Ovary (tissue), 10 donors: ENCODE measurements at places on chromosomes 7 and 10. TPM values are rescaled to one million over a fixed set of nuclear protein-coding genes. Genes with fewer than 3 reads are reported as not detected.

Gene MASTL
- 5.2 TPM for total RNA-seq

Gene ALOX5
- total RNA-seq = 10.8 TPM

Gene KCNH2
- total RNA-seq = 10.4 TPM

Gene BTBD16
- total RNA-seq = 0.42 TPM

Gene SAMD9
- 6.8 TPM for total RNA-seq

- peak; percentile 80 for DNase-seq
Observed at GRCh38 chr7:112422842-112423496, 27.3 kb upstream of the IFRD1 start.

GRCh38 chr7:48299580-48300169, 128.4 kb downstream of the ABCA13 start:
- DNase-seq = peak; percentile 63

GRCh38 chr10:68684413-68684812, 36.6 kb upstream of the CCAR1 start:
- DNase-seq = no peak

DNA sequence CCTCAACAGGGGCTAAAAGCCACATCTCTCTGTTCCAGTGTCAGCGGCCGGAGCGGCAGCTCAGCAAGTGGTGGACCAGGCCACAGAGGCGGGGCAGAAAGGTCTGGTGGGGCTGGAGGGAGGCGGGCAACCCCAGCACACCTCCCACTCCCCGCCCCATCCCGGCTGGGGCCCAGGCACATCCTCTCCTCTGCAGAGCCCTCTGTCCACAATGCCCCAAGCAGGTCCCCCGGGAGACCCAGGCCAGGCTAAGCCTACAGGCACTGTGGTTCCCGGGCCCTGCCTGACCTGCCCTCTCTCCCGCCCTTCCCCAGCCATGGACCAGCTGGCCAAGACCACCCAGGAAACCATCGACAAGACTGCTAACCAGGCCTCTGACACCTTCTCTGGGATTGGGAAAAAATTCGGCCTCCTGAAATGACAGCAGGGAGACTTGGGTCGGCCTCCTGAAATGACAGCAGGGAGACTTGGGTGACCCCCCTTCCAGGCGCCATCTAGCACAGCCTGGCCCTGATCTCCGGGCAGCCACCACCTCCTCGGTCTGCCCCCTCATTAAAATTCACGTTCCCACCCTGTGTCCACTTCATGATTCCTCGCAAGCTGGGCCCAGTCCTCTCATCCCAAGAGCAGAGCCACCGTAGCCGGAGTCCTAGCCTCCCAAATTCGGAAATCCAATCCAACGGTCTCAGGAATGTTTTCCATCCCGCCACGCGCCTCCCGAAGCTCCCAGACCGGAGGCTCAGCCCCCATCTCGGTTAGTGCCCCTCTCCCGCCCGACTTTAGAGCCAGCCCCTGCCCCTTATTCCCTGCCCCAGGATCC, 2.1 kb downstream of the ADIRF start:
- DNase-seq = peak; percentile 87

GRCh38 chr7:110442381-110442837, 648.5 kb upstream of the LRRN3 start:
- no peak for DNase-seq

- no peak for DNase-seq
Observed at GRCh38 chr10:43955978-43956377, 307.3 kb upstream of the ZNF32 start.

- no peak for DNase-seq
Observed at GRCh38 chr10:110499796-110500514, 2.2 kb downstream of the DUSP5 start.

DNA sequence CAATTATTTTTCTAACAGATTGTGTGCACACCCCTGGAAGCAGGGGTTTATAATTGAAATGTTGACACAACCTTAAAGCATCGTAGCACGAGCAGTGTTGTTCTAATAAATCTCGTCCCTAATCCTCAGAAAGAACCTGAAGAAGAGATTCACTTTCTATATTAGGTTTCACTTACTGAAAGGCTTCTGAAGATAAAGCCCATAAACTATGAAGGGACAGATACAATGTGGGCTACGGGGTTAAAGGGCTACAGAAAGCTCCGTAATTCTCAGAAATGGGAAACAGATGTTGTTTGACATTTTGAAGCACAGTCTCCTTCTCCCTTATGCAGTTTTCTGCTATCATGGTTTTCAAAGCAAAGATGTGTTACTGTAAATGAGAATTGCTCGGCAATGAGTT, 479.6 kb downstream of the GATA3 start:
- DNase-seq = no peak

- no peak for DNase-seq
Observed at GRCh38 chr7:148545172-148545571, 45.4 kb upstream of the C7orf33 start.

DNA sequence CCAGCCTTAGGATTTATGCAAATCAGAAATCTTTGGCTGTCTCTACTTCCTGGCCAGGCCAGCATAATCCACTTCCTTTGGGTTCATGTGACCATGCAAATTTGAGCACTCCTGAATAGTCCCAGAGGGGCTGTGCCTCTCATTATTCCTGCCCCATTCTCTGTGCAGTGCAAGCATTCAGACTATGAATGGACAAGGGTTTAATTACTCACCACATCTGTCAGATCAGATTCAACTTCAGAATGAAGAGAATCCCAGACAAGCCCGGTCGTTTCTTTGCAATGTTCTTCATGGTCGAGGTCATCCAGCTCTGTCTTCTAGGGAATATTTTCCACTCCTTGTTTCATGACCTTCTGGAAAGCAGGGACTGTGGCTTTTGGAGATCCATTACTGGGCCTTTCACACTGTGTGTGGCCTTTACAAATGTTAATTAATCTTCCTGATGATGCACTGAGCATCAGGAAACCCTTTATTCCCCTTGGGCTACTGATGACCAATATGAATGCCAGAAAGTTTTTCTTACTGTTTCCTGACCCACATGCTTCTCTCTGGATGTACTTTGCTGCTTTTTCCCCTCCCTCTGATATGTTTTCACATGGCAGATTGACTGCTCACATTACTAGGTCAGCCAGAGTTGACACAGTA, 217.6 kb upstream of the TCF7L2 start:
- DNase-seq = no peak

DNA sequence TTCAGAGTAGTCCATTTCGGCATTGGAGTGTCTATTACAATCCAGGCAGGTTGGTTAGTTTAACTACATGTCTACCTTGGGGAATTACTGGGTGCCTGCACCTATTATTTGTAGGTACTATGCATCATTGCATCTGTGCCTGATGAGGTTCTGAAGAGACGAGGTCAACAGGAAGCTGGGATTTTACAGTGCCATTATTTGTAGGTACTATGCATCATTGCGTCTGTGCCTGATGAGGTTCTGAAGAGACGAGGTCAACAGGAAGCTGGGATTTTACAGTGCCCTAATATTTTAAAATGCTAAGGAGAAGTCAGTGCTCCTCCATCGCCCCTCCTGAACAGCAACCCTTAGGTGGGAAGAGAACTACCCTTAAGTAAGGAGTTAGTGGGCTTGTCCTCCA, 41.7 kb downstream of the NPY start:
- no peak for DNase-seq

GRCh38 chr10:49153971-49154370, 20.1 kb upstream of the FAM170B start:
- no peak for DNase-seq

GRCh38 chr10:95288303-95288702, 2.5 kb downstream of the PDLIM1 start:
- no peak for DNase-seq

DNA sequence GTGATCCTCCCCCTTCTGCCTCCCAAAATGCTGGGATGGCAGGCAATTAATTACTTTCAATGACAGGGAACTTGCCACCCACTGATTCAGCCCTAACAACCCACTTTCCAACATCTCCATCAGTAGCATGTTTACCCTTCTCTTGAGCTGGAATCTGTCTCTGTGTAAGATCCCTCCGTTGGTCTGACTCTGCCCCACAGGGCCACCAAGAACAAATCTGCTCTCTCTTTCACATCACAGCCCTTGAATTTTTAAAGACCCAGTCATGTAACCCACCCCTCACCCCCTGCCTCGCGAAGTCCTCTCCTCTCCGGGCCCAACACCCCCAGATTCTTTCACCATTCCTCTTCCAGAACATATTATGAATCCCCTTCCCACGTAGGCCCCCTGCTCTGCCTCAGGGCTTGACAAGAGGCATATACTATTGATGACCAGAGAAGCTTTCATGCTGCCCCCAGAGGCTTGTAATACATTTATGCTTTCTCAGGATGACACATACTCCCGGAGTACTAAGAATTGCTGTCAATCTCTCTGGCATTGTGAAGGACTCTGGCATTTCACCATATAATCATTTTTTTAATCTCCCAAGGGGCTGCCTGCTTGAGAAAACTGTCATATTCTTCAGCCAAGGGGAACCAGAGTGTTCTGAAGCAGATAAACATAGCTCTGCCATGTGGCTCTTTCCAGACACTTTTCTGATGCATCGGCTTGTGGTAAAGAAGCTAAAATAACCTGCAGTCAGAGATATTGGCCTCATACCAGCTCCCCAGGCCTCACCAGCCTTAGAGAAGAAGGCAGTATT, 179.2 kb upstream of the AUTS2 start:
- DNase-seq = no peak

DNA sequence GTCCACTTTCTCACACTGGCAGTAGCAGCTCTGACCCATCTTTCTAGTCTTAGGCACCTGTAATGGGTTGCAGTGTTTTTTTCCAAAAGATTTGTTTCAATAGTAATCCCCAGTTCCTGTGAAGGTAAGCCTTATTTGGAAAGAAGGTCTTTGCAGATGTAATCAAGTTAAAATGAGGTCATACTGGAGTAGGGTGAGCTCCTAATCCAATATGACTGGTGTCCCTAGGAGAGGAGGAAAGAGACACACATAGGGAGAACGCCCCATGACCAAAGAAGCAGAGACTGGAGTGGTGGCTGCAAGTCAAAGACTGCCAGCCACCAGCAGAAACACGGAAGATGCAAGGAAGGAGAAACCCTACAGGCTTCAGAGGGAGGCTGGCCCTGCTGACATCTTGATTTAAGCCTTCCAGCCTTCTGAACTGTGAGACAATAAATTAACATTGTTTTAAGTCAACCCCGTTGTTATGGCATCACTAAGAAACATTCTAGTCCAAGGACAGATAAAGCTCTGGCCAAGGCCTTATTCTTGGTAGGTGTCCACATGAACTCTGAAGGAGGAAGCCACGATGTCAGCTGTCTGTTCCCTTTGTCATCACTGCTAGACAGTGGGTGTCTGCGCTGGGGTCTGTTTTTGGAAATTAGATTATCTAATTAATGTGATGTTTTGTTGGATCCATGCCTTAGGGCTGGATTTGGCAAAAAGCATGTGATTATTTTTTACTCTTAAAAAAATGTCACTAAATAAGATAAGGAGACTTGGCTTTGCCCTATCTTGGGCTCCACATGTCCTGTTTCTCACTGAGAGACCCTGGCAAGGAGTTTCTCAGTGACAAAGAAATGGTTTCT, 214.9 kb downstream of the KCNMA1 start:
- no peak for DNase-seq

DNA sequence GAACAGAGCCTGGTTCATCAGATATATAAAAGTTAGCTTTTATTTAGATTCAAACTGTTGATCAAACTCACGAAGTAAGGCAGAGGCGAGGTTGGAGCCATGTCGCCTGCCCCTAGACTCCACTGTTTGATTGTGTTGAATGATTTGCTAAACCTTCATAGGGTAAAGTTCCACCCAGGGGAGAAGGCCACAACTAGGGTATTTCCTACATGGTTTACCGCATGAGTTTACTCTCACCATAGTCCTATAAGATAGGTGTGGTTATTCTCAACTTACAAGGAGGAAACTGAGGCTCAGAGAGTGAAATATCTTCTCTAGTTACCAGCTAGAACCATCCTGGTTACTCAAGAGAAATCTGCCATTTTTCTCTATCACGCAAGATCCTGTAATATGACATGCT, 31.8 kb downstream of the ARHGAP22 start:
- DNase-seq = no peak
